CD8-positive, alpha-beta T cell (primary cell): ENCODE measurements at places on chromosomes 16 and 17.
A peak's percentile ranks its signal among the peaks of the same experiment; 100 is the strongest.

DNA sequence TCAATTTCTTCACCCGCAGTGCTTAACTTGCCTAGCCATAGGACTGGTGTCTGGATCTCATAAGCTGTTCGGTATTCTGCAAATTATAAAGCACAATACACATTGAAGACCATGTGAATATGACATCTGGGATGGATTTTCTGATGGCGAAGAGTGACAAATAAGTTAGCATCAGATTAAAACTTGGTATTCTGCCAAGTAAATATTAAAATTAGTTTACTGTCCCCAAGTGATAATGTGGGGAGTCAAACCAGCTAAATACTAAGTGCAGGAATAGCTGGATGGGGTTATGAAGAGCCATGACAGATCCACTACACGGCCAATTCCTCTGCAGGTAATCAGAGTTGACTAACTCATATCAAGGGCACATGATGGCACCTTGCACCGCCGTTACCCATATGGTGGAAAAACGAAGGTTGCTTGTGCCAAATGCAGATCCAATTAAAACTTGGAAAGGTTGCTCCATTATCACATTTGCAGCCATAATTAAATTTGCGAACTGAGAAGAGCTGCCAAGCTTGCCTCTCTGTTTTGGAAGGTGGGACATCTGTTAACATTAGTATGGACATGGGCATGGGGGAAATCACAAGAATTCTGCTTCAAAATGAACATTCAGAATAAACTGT, 114.9 kb upstream of the TOM1L1 start:
- no peak for DNase-seq

DNA sequence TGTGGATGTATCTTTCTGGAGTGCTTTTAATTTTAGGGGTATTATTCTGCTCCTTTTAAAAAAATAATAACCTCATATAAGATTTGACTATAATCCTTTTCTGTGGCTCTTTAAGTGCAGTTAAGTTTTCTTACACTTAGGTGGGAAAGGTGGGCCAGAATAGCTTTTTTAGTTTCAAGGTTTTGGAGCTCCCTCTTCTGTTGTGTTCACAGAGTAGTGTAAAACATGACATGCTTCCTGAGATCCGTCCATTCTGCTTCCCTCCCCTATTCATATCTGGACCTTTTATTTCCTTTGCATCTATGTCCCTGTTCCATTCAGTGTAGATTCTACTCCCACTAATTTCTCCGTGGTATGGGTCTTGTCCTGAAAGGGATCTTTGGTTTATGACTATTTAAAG, 12.8 kb downstream of the LRRC36 start:
- peak; percentile 7 for DNase-seq

GRCh38 chr16:68202091-68202519, 33.8 kb downstream of the ESRP2 start:
- no peak for DNase-seq

DNA sequence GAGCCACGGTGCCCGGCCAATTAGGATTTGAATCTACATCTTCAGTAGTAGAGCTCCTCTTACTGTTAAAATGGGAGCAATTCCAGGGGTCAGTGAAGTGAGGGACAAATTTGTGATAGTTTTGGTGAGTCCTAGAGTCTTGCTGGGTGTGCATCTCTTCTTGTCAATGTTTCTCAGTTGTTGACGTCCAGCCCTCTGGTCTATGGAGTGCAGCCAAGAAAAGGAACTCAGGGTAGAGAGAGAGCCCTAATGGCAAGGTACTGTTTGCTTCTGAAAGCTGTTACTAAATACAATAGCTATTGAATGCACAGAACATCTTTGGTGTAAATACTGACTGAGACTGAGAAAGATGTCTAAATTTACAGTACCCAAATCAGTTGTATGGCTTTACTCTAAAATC, 282.5 kb upstream of the SALL1 start:
- no peak for DNase-seq

DNA sequence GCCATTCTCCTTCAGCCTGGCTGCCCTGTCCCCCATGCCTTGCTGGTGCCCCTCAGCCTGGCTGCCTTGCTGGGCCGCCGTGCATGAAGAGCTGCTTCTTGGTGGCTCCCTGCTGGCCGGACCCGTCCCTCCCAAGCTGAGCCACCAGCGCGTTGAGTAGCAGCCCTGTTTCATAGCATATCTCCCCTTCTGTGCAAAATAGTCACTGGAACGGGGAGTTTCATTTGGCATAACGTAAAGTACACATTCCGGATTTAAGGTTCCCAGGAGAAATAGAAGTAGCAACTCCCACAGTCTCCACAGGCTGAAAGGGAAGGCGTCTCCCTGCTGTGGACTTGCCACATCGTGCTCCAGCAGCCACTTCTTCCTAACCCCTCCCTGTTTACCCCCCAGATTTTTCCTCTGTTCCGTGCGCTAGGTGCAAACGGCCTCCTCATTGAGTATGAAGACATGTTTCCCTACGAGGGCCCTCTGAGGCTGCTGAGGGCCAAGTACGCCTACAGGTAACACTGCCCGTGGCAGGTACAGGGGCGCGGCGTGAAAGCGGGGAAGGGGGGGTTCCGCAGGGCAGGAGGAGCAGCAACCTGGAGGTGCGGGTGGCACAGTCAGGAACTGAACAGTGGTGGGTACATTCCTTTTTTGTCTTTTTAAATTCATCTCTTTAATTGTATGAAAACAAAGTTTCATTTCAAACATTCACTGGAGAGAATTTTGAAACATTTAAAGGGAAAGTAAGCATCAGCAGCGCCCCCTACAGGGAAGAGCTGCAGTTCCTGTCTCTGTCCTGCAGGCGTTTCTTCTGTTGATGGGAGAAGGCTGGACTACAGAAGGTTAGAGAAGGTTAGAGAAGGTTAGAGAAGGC, 5.8 kb upstream of the OGFOD3 start:
- DNase-seq: peak; percentile 68

GRCh38 chr17:75827308-75828075, 16.7 kb downstream of the UNC13D start:
- DNase-seq: no peak

GRCh38 chr17:82287868-82288801, 14.6 kb upstream of the CSNK1D start:
- DNase-seq: no peak

DNA sequence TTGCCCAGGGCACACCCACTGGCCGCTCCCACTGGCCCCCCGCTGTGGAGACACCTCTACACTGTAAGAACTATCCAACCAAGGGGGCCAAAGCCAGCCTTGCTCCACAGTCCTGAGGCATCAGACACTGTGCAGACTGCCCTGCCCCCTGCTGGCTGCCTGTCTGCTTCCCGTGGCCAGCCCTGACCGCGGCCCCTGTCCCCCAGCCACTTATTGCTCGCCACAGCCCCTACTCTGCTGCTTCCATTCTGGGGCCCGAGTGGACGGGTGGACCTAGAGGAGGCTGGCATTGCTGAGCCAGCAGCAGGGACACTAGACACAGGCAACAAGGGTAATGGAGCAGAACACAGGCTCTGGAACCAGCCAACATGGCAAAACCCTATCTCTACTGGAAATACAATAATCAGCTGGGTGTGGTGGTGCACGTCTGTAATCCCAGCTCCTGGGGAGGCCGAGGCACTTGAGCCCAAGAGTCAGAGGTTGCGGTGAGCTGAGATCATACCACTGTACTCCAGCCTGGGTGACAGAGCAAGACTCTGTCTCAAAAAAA, 19.7 kb upstream of the LRRC37A3 start:
- DNase-seq: no peak

DNA sequence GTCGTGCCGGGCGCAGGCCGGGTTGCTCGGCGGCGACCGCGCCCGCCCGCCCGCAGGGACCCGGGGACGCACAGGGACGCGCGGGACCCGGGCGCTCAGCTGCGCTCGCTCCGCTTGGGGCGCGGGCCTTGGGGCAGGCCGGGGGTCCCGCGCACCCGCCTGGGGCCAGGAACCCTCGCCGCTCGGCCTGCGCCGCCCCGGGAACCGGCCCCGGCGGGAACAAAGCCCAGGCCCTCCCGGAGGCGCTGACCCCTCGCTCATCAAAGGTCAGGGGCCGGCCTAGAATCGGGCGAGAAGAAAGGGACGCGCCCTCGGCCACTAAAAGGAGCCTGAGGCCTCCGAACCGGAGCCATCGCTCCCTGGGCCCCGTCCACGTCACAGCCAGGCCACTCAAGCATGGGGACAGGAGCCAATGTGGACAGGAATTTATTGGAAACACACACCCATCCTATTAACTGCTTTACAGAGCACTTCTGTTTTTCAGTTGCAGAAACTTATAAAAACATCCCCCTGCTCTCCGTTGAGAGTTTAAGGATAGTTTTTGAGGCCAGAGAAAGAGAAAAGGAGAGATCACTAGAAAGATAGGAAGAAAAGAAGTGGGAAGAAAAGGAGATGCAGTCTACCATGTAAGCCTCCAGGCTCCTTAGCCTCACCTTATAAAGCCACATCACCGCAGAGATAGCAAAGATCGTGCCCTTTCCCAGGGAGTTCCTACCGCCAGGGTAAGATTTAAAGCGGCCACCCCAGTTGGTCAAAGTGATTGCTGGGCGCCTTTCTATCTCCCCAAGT, 558 bp upstream of the ZFHX3 start:
- no peak for DNase-seq

GRCh38 chr16:80105751-80106150, 435.0 kb upstream of the DYNLRB2 start:
- DNase-seq: no peak

DNA sequence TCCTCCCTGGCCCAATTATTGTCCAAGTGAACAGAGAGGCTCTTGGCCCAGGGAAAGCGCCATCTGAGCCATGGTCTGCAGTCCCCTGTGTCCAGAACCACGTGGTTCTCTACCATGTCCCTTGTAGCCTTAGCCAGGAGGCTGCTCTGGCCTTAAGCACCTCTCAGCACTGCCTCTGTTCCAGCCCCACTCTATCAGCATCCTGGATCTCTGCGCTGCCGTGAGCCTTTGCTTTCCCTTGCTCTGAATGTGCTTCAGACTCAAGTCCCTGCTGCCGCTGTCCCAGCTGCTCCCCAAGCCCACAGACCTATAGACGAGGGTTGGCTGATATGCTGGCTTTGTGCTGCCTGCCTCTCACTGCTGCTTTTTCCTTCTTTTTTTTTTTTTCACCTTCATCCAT, 33.9 kb downstream of the CYB561 start:
- no peak for DNase-seq

DNA sequence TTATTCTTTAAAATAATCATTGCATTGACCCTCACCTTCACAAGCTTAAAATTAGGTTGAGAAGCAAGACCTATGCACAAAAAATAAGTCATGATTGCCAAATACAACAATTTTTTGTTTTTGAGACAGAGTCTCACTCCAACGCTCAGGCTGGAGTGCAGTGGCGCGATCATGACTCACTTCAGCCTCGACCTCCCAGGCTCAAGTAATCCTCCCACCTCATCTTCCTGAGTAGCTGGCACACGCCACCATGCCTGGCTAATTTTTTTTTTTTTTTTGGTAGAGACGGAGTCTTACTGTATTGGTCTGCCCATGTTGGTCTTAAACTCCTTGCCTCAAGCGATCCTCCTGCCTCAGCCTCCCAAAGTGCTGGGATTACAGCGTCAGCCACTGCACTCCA, 24.2 kb downstream of the ZNF652 start:
- DNase-seq: no peak

DNA sequence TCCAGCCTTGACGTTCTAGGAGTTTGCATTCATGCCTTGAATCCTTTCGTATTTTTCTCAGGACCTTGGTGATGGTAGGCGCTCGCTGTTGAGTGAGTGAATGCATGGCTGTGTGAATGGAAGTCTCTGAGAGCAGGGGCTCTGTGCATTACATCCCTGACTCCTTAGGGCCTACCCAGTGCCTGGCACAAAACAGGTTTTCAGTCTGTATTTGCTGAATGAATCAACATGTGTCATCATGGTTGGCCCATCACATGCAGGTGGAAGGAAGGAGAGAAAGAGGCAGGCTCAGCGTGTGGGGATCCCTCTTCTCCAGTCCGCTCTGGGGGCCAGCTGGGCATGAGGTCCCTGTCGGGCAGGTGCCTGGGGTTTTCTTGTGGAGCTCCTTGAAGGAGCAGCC, 8.7 kb downstream of the RAP1GAP2 start:
- no peak for DNase-seq

GRCh38 chr16:1741553-1742165, 29.7 kb downstream of the NME3 start:
- DNase-seq: no peak

- DNase-seq: no peak
Observed at GRCh38 chr17:4520894-4521600, 22.4 kb downstream of the SPNS2 start.

DNA sequence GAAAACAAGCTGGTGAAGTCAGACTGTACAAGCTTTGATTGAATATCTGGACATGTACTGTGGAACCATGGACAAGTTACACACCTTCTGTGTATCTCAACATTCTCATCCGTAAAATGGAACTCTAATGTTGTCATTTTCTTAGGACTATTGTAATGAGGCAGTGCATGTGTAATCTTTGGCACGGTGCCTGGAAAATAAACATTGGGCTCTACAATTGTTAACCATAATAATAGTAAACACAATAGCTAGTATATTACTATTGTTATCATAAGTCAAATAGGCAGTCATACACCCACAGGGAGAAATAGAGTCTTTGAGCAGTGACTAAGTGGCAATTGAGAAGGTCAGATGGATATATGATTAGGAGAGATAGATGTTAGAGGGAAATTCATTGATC, 39.8 kb upstream of the ANKFN1 start:
- no peak for DNase-seq

- peak; percentile 22 for DNase-seq
Observed at GRCh38 chr16:15682105-15682570, 32.1 kb downstream of the NDE1 start.
